Stimulated activated CD4-positive, alpha-beta T cell treated with anti-CD3 and anti-CD28 coated beads, Interleukin-12 subunit alpha, Interleukin-12 subunit beta, amount 100 ng/mL, for 4 hours (primary cell): ENCODE measurements at places on chromosomes 3 and 15.

- no peak for DNase-seq
These were observed 109.6 kb downstream of the ARRDC4 start for GRCh38 chr15:98070137-98070536.

DNA sequence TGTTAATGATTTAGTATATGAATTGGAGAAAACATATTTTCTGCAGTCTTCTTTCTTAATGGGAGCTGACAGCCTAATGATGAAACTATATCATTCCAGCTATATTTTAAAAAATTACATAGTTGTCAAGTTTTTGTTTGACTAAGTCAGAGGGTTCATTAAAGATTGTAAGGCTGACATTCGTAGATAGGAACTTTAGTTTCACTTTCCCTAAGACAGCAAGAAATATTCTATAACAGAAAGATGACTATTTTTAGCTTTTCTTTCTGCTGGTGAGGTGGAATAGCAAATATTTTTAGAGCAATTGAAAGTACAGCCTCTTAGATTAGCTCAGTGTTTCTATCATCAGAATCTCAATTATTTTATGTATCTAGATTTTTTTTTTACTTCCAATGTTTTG, 60.2 kb downstream of the PIAS1 start:
- DNase-seq, result no peak

DNA sequence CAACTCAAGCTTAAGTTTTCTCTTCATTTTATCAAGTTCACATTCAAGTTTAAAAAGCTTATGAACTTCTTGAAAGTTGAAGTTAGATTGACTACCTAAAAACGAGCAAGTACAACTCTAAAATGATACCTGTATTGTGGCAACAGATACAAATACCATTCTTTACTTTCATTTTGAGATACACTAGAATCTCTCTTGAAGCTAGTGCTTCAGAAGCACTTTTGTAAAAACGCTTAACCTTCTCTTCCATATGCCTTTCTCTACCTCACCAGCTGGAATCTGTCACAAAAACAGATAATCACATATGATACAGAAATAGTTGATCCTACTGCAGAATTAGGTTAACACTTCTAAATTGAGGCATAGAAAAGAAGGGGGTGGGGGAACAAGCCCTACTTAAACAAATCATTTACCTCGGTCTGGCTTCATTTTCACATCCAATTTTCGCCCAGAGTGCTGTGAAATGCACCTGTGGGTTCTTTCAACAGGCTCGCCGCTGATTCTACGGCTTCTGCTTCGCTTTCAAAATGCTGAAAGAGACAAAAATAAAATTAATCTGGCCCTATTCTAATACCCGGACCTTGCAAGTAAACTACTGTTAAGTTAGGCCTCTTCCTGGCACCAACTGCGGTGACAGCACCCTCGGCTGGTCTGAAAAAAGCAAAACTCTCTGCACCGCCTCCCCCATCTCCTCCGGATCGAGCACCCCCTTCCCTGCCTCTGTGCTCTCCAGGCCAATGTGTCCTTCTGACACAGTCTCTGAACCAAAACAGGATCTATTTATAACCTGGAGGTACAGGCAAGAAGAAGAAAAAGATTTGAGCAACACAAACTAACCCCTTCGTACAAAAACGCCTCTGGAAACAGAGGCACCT, 1.4 kb downstream of the ATOSA start:
- DNase-seq, result peak; percentile 37

- DNase-seq, result no peak
These were observed 24.3 kb upstream of the ATP8B4 start for GRCh38 chr15:50143255-50143860.

- no peak for DNase-seq
These were observed 44.5 kb upstream of the CCNL1 start for GRCh38 chr3:157204431-157204830.

- no peak for DNase-seq
These were observed 801 bp upstream of the CDAN1 start for GRCh38 chr15:42737529-42738328.

- DNase-seq, result no peak
These were observed 75.8 kb downstream of the B3GNT5 start for GRCh38 chr3:183328823-183329222.

- DNase-seq, result no peak
These were observed 49.3 kb downstream of the C3orf70 start for GRCh38 chr3:185103359-185104127.

- DNase-seq, result no peak
These were observed 870 bp upstream of the TSEN2 start for GRCh38 chr3:12483410-12483809.

DNA sequence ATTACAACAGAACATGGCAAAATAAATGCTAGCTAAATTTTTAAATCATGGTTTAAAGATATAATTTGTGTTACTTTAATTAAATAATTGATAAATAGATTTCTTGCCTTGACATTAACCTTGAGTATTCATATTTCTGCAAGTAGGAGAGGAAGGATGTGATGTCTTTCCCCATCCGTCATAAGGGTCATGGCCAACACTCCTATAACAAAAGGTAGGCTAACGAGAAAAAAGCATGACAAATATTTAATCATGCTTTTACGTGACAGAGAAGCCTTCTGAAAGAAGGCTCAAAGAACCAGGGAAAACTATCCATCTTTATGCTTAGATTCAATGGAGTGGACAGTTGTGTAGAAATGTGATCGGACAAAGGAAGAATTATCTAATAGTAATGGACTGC, 135.2 kb downstream of the SERPINI1 start:
- no peak for DNase-seq

DNA sequence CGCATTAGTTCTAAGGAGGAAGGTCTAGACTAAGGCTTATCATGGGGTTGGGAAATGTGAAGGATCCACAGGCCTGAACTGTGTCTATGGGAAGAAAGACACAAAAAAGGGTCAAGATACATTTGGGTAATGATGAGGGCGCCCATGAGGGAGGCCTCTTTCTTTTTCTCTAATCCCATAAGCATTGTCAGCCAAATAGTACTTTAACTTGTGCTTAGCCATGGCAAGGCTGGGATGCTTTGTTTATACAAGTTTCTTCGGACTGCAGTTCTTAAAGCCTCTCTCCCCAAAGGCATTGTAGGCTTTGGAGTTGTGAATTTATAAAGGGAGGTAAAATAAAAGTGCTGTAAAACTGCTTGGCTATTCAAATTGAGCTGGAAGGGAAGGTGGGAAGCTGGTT, 23.4 kb downstream of the ARMC8 start:
- DNase-seq, result no peak

DNA sequence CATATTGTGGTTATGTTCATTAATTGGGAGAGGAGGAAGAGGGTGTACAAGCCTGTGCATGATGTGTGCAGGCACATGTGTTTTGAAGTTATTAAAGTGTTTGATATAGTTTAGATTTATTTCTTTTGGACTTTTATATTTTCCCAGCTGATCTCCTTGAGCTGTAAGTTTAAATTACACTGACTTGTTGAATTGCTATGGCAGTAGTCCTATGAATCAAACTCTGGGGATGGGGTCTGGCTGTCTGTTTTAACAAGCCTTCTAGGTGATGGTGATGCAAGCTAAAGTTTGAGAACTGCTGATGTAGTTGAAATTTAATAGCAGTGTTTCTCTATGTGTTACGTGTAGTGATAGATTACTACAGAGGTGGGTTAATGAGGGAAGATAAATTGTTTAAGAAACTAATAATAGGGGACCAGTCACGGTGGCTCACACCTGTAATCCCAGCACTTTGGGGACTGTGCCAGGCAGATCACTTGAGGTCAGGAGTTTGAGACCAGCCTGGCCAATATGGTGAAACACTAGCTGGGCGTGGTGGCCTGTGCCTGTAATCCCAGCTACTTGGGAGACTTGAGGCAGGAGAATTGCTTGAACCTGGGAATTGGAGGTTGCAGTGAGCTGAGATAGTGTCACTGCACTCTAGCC, 7.0 kb downstream of the ARIH1 start:
- no peak for DNase-seq

DNA sequence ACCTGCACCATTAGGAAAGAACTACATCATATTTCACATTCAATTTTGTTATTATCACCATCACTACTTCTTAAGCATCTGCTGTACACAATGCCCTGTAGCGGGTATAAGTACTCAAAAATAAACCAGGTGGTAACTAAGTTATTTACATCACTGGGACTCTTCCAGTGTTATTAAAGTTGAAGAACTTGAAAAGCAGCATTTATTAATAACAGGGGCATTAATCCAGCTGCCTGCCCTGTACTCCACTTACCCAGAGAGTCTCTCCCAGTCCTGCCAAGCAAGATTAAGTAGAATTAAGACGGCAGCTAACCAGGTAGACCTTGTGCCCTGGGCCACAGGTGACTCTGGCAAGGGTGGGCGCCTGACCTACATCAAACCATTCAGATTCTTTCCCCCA, 65.2 kb downstream of the FHIT start:
- DNase-seq, result no peak

- DNase-seq, result no peak
These were observed 187.0 kb downstream of the UBE3A start for GRCh38 chr15:25251700-25252390.

GRCh38 chr15:90165659-90166489, 35.3 kb upstream of the SEMA4B start:
- DNase-seq, result peak; percentile 14

DNA sequence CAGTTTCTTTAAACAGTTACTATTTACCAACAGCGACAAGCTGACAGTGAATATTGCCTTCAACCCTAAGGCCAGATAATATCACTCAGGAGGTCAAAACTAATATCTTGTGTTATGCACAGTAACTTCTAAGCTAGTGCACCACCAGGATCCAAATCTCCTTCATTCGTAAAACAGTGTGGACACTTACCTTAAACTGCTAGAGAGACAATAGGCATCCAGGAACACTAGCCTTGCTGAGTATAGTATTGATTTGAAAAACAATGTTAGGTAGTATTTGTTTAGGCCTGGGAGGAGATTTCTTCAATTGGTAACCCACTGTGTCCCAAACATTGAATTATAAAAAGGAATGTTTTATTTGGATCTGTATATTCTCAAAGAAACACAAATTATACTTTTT, 707.9 kb upstream of the UBE2E2 start:
- no peak for DNase-seq

GRCh38 chr3:75138345-75138744, 523.9 kb upstream of the CNTN3 start:
- no peak for DNase-seq

DNA sequence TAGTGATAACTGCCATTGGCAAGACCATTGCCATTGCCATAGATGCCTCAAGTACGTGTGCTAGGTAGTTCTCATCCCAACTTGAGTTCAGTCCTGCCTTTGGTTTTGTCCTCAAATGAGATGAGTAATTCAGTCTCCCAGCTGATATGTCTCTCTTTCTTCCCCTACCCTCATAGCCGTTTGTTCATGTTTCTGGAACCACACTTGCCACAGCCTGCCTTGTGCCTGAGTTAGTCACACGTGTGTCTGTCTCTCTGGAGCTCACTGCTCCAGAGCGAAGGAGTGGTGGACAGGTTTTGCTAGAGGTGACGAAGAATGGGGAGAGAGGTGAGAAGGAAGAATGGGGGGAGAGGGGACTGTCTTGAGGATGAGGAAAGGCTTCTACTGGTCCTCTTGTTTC, 88.0 kb upstream of the IGF1R start:
- no peak for DNase-seq

GRCh38 chr3:161316006-161316689, 55.2 kb downstream of the SPTSSB start:
- no peak for DNase-seq

- DNase-seq, result no peak
These were observed 4.0 kb downstream of the SOX2 start for GRCh38 chr3:181715571-181716340.
